Activated CD4-positive, alpha-beta T cell treated with anti-CD3 and anti-CD28 coated beads, Interleukin-2, amount 10 ng/mL, durations not matched to agents 7 days and 5 days (primary cell): ENCODE measurements at places on chromosomes 12 and 14.

GRCh38 chr12:119578112-119578511 is 15.5 kb upstream of the TMEM233 start:
- no peak for DNase-seq

DNA sequence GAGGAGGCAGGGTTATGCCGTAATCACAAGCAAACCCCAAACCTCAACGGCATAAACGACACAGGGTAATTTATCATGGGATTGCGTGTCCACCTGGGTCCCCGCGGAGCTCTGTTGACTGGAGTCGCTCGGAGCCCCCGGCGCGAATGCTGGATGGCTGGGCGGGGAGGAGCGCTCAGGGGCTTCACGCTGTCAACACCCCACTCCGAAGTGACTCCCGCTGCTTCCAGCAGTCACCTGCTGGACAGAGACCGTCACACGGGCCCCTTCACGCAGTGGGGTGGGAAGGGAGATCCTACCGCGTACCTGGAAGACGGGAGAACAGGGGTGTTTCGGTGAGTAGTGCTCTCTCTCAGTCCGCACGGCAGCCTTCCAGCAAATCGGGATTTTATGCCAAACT is 4.4 kb upstream of the GALNT9 start:
- no peak for DNase-seq

DNA sequence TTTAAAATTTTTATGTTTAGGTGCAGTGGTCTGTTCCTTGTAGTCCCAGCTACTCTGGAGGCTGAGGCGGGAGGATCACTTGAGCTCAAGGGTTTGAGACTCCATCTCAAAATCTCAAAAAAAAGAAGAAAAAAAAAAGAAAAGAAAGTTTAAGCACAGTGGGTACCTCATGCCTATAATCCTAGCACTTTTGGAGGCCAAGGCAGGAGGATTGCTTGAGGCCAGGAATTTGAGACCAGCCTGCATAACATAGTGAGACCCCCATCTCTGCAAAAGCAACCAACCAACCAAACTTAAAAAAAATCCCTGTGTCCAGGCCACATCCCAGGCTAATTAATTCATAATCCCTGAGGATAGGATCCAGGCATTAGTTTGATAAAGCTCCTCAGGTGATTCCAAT is 3.4 kb upstream of the SALL2 start:
- DNase-seq, result no peak

GRCh38 chr12:65918021-65918420 is 93.7 kb downstream of the HMGA2 start:
- no peak for DNase-seq

DNA sequence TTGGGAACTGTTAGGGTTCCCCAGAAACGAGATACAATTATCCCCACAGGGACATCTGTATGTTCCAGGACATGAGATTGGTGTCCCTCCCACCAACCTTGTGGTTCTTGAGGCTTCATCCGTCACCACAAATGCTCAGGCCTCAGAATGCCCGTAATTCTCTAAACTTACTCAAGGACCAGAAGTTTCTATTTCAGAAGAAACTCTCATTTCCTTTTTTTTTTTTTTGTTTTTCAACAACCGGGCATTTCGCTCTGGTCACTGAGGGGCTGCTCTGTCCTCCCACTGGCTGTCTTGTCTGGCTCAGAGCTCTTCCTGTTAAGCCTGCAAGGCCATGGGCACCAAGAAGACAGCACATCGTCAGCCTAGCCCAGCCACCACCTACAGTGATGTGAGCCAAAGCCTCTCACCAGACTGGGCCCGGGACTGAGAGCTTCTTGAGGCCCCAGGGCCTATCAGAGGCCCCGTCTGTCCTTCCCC is 36.2 kb downstream of the VDR start:
- no peak for DNase-seq

DNA sequence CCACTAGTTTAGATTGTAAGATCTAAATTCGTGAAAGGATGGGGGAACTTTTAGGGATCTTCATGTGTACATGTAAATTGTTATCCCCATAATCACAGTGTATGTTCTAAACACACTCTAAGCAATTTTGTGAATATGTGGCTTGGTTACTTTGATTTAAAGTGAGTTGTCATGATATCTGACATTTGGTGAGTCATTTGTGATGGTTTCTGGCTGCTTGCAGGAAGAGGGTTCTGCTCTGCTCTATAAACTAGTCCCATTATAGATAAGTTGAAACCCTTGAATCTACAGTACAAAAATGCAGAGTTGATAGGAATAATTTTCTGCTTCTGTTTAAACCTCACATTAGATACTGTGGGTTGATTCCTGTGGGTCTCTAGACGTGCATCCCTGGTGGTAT is 14.8 kb downstream of the GUCY2C start:
- DNase-seq, result no peak

GRCh38 chr14:66330916-66331315 is 155.3 kb upstream of the CCDC196 start:
- DNase-seq, result no peak

GRCh38 chr12:51847643-51848325 is 734 bp downstream of the FIGNL2 start:
- no peak for DNase-seq

DNA sequence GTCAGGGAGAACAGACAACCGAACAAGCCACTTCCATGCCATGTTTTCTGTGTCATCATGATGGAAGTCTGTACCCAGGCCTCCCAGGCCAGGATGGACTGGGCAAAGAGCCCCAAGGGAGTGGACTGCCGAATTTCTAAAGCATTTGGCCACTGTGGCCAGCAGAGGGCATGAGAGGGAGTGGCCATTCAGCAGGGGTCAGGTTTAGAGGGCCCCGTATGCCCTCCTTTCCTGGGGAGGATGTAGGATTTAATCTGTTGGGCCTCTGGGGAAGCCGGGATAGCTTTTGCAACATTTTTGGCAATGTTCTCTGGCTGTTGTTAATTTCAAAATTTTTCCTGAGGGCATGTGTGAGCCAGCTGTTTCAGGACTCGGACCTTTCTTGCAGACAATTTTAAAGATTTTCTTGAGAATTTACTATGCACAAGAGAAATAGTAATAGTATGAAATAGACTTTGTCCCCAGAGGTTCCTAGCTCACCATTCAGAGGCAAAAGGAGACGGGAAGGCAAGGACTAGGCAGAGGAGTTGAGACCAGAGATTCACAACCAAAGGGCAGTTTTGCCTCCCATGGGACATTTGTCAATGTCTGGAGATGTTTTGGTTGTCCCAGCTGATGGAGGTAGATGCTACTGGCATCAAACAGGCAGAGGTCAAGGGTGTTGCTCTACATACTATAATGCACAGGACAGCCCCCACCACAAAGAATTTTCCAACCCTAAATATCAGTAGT is 18.0 kb downstream of the ACACB start:
- no peak for DNase-seq

GRCh38 chr14:89845346-89845745 is 109.2 kb downstream of the EFCAB11 start:
- DNase-seq, result no peak

DNA sequence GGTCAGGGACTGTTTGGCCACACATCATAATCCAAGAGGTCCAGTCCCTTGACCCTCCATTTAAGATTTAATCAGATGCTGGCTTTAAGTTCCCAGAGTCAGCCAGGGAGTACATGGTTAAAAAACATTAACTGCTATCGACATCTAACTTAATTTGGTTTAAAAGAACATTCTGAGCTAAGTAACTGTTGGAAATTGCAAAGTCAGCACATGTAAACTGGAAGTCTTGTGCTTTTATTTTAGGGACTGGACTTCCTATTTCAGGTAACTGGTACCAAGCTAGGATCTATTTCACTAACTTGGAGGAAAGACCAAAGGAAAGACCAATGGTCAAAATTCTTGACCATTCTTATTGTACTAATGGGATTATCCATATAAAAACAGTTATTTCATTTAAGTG is 40.6 kb downstream of the GNS start:
- no peak for DNase-seq

DNA sequence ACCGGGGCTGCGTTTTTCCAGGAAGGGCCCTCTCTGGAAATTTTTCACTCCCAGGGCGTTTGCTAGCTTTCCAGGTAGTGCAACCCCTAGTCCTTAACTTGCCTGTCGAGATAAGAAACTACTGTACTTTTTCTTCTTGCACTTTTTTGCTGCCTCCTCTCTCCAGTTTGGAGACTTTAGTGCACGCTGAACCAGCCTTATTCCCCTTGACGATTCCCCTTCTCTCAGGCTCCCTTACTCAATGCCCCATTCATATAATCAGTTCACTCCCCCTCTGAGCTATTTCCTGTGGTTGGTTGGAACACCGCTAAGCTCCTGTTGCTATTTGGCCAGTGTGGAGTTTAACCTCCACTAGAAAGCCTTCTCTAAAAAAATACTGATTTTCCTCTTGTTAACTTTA is 682 bp downstream of the CREBL2 start:
- DNase-seq, result peak; percentile 30

DNA sequence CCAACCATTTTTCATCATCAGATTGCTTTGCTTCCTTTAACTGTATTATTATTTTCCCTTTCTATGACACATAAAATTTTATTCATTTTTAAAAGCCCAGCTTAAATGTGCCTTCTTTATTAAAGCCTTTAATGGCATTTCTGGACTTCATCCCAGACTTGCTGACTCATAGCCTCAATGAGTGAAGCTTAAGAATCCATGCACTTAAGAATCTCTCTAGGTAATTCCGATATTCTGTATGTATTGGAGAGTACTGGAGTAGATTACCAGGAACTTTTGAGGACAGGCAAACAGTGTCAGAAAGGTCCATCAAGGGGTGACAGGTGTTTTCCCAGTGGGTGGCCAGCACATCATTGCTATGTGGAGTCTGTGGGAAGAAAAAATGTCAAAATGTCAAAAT is 107.9 kb downstream of the PTPRQ start:
- DNase-seq, result no peak
